Fibroblast of pulmonary artery (primary cell): ENCODE measurements at places on chromosomes 6 and 20.

DNA sequence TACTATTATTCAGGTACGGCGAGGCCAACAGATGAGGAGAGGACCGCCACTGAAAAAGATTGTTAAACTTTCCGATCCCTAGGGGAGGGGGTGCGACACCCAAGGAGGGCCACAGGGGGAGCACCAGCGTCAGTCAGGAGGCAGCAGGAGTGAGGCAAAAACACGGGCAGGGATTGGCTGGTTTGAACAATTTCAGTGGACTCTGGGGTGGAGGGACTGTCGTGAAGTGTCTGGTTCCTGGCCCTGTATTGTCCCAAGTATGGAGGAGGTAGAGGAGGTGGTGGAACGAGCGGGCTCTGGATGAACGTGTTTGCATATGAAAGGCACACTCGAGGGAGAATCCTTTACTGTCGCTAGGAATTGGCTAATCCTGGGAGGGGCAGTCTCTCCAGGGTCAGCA is 32.5 kb upstream of the MCUR1 start:
- DNase-seq: no peak

GRCh38 chr6:119844387-119844786 is 494.8 kb upstream of the MAN1A1 start:
- DNase-seq: no peak

DNA sequence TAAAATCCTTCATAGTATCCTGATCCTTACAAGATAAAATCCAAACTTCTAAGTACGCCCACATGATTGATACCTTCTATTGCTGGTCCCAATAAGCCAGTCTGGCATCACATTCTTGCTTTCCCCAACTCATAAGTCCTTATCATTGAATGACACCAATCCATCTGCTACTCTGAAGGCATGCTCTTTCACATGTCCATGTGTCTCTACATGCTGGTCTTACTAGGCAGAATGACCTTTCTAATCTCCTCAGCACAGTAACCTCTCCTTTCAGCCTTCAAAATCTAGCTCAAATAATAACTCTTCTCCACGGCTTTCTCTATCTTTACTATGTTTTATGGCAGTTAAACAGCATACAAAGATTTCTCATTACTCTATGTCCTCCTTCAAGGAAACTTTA is 71.1 kb downstream of the ASCC3 start:
- DNase-seq: no peak

GRCh38 chr6:80003826-80004172 is 650 bp upstream of the TTK start:
- no peak for DNase-seq

GRCh38 chr6:32659856-32660595 is 6.4 kb downstream of the HLA-DQB1 start:
- no peak for DNase-seq

DNA sequence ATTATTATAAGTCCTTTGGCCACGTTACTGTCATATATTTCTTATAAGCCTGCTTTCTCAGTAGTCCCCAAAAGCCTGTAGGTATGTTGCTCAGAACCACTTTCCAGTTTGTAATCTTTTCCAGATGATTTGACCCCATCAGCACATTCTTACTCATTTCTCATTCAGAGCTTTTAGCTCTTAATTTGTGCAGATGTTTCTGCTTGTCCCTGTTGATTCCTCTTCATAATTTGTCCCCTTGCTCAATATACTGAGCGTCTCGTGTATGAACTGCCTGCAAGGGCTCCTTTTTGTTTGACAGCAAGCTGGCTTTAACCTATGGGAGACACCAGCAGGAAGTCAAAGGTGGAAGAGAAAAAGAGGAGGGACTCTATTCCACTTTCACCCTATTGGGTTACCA is 733.8 kb upstream of the GJE1 start:
- no peak for DNase-seq

- DNase-seq: no peak
These were observed 74.2 kb upstream of the PHIP start for GRCh38 chr6:79152269-79152737.

GRCh38 chr6:143222310-143222709 is 161.6 kb downstream of the AIG1 start:
- DNase-seq: no peak

DNA sequence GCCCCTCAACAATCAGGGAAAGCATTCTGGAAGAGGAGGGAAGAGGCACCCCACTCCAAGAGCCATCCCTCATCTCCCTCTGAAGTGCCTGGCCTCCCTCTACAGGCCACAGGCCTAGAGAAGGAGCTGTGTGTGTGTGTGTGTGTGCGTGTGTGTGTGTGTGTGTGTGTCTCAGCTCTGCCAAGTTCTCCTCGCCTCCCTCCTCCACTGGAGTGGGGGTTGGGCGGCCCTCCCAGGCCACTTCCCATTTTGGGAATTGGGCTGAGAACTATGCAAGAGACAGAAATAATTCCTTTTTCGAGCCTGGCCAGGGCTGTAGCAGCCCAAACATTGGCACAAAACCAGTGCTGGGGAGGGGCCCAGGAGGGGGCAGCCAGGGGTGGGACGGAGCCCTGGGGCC is 35.7 kb downstream of the KCNB1 start:
- peak; percentile 61 for DNase-seq

GRCh38 chr6:107941627-107942026 is 16.4 kb downstream of the SEC63 start:
- DNase-seq: no peak

GRCh38 chr20:51628533-51629398 is 86.2 kb upstream of the NFATC2 start:
- DNase-seq: peak; percentile 86

GRCh38 chr20:24147479-24147878 is 158.9 kb upstream of the GGTLC1 start:
- DNase-seq: no peak

DNA sequence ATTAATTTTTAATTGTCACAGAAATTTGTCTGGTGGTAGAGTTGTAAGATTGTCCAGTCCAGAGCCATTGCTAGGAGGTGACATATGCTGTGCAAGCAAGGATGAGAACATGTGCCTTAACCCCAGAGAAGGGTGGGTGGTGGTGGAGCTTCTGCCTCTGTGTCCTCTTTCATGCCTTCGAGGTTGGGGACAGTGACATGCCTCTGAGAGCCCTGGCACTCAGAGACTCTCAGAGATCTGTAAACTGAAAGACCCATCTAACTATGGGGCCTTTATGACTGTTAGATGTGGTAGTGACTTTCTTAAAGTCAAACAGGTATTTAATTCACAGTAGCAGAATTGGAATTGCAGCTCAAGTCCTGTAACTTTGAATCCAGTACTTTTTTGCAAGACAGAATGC is 132.4 kb downstream of the JARID2 start:
- DNase-seq: no peak

DNA sequence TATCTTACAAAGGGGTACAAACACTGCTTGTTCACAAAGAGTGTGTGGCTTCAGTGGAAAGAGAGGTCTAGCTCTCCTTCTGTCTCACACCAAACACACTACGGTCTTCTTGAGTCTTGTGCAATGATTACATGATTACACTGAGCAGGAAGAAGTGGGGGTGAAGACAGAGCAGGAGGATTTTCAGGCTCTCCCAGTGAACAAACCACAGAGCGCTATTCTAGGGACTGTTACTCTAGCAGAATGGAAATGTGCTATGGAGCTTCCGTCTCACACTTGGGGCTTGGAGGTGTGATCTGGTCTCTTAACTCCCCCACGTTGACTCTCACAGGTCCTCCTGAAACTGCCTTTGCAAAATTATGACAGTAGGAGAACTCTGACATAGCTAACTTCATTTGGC is 203.4 kb downstream of the MYLK4 start:
- no peak for DNase-seq

DNA sequence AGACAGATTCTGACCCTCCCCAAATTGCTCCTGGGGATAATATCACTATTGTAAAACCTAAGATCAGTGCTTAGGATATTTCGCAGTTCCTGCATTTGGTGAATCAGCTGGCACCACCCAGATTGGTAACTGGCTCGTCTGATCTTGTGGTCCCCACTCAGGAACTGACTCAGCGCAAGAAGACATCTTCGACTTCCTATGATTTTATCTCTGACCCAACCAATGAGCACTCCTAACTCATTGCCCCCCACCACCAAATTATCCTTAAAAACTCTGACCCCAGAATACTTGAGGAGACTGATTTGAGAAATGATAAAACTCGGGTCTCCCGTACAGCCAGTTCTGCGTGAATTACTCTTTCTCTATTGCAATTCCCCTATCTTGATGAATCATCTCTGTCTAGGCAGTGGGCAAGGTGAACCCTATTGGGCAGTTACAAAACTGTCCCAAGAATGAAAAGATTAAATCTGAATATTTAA is 55.7 kb upstream of the PRND start:
- DNase-seq: peak; percentile 51

- peak; percentile 72 for DNase-seq
These were observed 98.5 kb downstream of the ARMC2 start for GRCh38 chr6:108946695-108947094.

DNA sequence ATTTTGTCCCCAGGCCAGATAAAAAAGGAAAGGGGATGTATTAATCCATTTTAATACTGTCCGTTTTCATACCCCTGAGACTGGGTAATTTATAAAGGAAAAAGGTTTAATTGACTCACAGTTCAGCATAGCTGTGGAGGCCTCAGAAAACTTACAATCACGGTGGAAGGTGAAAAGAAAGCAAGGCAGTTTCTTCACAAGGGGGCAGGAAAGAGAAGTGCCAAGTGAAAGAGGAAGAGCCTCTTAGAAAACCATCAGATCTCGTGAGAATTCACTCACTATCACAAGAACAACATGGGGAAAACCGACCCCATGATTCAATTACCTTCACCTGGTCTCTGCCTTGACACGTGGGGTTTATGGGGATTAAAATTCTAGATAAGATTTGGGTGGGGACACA is 152.5 kb downstream of the IBTK start:
- no peak for DNase-seq

- DNase-seq: no peak
These were observed 110.5 kb upstream of the SLC2A12 start for GRCh38 chr6:134162932-134163331.

GRCh38 chr20:58611236-58612030 is 39.6 kb upstream of the STX16 start:
- no peak for DNase-seq

DNA sequence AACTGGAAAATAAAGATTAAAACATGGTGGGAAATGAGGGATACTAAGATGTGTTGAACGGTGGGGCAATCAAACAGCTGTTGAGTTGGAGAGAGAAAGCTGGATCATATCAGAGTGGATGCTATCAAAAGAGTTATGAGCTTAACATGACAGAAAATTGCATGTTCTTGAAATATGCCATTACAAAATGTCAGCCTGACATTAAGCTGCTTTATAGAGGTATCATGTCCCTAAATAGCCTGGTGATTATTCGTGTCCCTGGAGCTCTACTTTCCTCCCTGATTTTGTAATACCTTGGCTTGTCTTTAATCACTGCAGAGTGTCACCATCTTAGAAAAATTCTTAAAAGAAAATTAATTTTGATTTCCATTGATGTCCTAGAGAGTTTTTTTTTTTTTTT is 223.1 kb downstream of the PHF3 start:
- no peak for DNase-seq

DNA sequence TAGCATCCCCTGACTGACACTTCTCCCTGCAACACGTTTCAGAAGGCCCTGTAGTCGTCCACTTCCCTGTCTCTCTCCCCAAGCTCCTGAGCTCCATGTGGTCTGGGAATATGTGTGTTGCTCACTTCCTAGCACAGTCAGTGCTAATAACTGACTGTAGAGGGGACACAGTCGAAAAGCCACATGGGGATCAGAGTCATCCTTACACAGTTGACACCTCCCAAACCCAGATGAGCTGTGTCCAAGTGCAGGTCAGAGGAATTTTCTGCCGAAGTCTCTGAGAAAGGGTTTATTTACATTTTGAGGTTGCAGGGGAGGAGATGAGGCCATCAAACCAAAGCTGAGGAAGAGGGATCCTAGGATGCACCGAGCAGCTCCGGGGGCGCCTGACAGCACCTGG is 3.5 kb upstream of the ADAM33 start:
- no peak for DNase-seq

GRCh38 chr6:144651234-144651633 is 366.1 kb downstream of the UTRN start:
- DNase-seq: no peak

GRCh38 chr20:38034961-38035360 is 1.4 kb downstream of the RPRD1B start:
- no peak for DNase-seq

DNA sequence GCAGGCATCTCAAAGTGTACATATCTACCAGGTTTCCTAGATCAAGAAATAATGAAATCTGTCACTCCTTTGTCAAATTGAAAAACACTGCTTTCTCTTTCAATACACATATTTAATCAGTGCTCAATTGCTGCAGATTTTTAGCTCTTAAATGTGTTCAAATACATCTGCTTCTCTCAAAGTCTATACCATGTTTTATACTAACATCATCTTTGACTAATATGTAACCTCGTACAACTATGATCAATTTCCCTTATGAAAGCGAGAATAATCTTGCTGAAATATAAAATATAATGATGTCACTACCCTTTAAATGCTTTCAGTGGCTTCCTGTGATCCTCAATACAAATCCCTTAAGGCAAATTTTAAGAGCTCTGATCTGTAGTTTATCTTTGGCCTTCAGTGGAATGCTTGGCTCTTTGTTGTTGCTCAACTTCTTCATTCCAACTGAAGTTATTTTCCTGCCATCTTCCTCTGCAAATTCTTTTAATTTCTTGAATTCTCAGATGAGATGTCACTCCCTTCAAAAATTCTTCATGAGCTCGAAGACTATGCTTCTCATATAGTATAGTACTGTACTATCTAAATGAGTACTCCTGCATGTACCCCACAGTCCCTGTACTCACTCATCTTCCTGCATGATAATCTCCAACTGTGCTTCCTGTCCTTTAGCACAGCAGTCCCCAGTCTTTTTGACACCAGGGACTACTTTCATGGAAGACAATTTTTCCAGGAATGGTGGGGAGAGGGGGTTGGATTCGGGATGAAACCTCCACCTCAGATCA is 545.1 kb upstream of the GJE1 start:
- DNase-seq: peak; percentile 83

DNA sequence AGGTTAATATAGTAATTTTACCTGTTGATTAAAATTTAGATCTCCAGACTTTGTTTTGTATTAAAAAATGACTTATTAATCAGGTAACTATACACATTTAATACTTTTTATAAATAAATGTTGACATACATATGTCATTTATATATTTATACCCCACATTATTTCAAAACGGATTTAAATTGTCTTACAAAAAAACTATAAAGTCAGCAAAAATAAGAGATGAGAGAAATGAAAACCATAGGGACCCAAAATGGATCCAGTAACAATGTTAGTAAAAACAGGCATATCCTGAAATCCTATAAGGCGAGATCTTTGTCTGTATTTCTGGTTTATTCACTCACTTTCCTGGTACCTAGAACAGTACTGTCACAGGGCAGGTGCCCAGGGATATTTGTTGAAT is 91.5 kb downstream of the PACRG start:
- no peak for DNase-seq

- DNase-seq: no peak
These were observed 105.8 kb downstream of the QRSL1 start for GRCh38 chr6:106735136-106735633.

DNA sequence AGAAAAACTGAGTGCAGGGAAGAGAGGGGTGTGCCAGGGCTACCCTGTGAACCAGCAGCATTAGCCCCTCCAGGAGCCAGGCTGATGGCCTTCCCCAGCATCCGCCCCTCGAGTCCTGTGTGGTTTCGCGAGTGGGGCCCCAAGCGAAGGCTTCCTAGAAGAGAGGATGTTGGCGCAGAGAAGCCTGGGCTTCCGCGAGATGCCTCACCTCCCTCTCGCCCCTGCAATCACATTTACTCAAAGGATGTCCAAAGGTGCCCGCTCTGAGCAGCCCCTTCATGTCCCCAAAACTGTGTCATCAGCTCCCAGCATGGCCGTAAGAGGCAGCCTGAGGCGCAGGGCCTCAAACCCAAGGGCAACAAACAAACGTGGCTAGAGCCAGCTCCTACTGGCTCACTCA is 111.7 kb downstream of the PREX1 start:
- DNase-seq: no peak

GRCh38 chr6:4853349-4853748 is 77.1 kb downstream of the CDYL start:
- no peak for DNase-seq
